ENCODE measurements at places on chromosomes 12 and 14. TPM values are rescaled to one million over a fixed set of nuclear protein-coding genes. Genes with fewer than 3 reads are reported as not detected.

DNA sequence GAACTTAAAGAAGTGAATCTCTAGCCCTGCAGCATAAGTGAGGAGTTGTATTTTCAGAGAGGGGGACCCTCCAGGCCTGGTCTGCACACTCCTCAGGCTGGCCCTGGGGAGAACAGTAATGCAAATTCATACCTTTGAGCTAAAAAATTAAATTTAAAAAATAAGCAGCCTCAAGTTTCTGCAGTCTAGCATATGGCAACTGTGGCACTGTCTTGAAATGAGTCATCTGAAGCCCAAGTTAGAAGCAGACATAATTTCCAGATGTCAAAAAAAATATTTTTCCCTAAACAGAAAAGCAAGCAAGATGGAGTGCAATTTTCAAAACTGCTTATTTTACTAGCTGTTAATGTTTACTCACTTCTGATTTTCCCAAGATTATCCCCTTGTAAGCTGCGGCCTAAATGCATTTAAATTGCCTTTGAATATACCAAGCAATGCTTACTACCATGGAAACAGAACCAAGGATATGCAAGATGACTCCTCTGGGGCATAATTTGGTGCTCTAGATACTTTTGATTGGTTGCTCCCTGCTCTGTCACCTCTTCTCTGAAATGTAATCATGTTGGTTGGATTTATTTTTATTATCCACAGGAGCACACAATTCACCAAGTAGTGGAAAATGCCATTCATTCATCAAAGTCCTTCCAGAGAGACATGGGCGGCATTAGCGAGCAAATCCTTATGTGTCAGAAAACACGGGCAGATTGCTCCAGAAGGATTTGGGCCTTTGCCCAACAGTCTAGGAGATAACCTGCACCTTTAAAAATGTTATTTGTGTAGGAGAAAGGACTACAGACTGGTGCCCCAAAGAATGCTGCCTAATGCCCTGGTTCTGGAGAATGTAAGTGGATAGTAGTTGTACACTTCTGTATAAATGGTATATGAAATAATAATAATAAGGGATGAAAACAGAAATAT is 25.0 kb upstream of the DHRS7 start:
- no peak for DNase-seq

DNA sequence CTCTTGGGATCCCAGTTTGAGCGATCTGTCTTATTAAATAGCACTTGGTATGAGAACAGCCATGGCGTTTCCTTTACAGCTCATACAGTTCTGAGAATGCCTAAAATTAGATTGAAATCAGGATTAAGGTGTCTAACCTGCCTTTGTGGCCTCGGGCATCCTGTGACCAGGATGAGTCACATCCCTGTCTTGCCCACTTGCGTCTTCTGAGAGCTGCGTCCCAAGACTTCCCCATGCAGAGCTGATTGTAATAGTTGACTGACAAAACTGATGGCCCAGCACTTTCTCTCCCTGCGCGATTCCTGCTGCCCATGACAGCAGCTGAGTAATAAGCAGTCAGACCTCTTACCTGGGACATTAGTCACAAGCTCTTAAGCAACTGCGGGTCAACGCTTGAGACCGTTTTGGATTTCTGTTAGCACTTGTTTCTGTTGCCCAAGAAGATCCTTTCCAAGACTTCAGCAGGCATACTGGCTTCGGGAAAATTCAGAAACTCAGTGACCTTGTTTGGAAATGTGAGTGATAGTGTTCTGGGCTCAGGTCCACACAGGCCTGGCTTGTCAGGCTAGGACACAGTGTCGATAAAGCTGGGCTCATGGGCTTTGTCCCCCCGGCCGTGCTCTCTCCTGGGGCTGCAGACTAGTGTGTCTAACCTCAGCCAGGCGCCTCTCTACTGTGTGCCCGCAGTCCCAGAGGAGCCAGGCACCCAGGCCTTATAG is 169.9 kb upstream of the HIF1A start:
- no peak for DNase-seq

- DNase-seq = no peak
Measured at GRCh38 chr14:75542588-75543091, 20.4 kb downstream of the BATF start.

DNA sequence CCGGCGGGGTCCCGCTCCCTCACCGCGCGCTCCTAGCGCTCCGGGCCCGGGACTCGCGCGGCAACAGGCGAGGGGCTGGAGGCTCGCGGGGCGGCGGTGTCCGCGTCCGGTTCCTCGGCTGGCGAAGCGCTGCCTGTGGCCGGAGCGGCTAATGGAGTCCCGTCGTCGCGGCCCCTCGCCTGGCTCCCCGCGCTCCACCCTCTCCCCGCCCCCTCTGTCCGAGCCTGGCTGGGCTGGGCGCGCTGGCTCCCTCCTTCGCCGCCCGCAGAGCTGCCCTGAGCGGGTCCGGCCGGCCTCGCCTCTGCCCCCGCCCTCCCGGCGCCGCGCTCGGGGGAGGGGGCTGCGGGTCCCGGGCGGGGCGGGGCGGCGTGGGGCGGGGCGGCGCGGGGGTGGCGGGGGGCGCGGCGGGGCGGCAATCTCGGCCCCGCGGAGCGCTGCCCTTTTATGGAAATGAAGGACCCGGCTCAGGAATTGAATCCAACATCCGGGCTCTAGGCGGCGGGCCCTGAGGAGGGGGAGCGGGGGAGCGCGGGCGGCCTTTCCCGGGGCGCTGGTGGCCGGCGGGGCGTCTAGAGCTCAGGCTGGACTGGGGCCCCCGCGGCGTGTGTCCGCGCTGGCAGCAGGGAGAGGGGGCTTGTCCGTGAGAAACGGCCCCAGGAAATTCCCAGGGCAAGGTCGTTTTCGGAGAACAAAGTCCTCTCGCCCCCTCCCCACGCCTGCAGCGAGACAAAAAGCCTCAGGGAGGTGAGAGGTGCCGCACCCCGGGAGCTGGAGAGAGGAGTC is at the start of gene FERMT2:
TSS of gene FERMT2 (minus strand) at position 153 of the 783 bp plus-strand sequence. CDS start 482 bp downstream, outside the sequence.
- DNase-seq = peak; percentile 87

DNA sequence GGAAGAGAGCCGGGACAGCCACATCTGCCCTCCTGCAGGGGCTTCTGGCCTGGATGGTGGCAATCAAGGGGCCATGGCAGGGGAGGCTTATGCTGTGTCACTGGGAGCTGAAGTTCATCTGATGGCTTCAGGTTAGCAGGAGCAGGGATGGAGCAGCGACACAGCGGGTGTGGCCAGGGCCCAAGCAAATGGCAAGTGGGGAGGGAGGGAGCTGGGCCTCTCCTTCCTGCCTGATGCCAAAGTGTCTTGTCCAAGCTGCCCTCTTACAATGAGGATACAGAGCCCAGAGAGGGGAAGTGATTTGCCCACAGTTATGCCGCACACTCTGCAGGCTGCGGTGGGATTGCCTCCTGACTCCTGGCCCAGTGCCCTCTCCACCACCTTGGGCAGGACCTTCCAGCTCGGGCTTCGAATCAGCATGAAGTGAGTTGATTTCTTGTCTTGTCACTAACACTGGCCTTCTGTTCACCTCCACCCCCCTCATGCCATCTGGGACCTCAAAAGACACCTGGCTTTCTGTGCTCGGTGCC is 51.3 kb downstream of the IQSEC3 start:
- DNase-seq = no peak

- DNase-seq = no peak
Measured at GRCh38 chr12:130155416-130156073, 6.7 kb upstream of the FZD10 start.

GSC gene
- 4.7 TPM for total RNA-seq

SYCP3 gene
- total RNA-seq = 0.14 TPM

DNA sequence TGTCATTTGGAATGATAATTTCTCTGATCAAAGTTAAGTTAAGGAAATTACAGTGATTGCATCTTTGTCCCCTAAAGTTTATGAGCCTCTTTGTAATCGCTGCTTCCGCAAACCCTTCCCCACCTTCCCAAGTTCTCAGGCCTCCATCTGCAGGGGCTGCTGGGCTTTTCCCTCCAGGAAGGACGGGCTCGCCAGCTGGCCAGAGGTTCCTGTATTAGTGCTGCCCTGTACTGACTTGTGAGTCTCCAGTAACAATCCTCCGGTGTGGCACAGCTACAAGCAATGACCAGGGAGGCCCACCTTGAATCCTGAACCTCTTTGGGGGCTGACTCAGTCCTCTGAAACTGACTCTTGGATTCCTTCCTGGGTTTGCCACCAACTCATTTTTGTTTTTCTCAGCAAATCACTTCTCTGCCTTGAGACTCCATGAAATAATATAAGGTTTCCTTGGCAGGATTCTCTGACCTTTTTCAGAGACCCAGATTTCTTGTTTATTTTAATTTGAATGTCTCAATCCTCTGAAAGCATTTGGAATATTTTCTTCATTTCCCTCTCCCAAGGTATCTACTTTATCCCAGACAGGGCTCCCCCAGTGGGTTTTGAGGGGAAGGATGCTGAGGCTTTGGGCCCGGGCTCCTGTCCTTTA is 398.6 kb downstream of the ZFP36L1 start:
- DNase-seq = no peak

KRT7 gene
- 23.1 TPM for total RNA-seq

- DNase-seq = no peak
Measured at GRCh38 chr12:114958538-114958937, 274.6 kb upstream of the TBX3 start.

GRCh38 chr12:122866379-122866778 is 29.5 kb downstream of the VPS37B start:
- DNase-seq = no peak

DNA sequence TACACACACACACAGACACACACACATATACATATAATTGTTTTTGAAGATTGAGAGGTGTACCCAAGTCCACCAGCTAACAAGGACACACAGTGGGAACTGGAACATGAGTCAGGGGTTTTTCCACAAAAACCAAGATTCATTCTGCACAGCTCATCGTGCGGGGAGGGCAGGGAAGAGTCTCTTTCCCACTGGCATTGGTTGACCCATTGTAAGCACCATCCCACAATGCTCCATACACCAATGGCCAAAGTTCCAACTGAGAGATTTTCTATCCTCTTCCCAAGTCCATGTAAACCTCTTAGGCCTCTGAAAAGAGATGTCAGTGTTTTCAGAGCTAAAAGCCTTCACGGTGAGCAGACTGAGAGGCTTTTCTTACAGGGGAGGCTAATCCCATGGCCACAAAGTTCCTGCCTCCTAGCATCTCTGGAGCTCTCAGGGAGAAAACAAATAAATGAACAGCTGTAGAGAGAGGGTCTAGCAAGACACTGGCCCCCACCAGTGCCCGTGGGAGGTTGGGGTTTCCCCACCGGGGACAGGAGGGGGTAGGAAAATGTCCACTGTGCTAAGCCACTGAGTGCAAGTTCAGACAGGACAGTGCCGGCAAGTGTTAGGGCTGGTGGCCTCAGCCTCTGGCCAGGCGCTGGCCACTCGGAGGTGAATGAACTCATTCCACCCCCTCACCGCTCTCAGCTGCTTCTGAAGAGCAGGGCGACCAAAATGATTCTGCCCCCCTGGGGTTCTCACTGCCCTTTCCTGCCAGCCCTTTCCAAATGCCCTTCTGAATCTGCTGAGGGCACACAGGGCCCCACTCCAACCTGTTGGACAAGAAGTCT is 21.5 kb upstream of the TC2N start:
- DNase-seq = no peak

GRCh38 chr12:6327229-6328041 is 14.4 kb downstream of the TNFRSF1A start:
- no peak for DNase-seq

ADAM21 gene
- not detected for total RNA-seq
